ENCODE measurements at places on chromosomes 2 and 18. TPM values are rescaled to one million over a fixed set of nuclear protein-coding genes. Genes with fewer than 3 reads are reported as not detected.
A peak's percentile ranks its signal among the peaks of the same experiment; 100 is the strongest.

DHRS9 gene
- 6.1 TPM for total RNA-seq

SERPINB10 gene
- total RNA-seq, result not detected

NPAS2 gene
- 10.1 TPM for total RNA-seq

KCNG2 gene
- total RNA-seq, result 0.50 TPM

MARCHF4 gene
- 0.12 TPM for total RNA-seq

SYT4 gene
- total RNA-seq, result not detected

SAG gene
- total RNA-seq, result not detected

TEX44 gene
- not detected for total RNA-seq

GMPPA gene
- 29.9 TPM for total RNA-seq

IL1RL1 gene
- total RNA-seq, result 69.6 TPM

TRIM43B gene
- total RNA-seq, result not detected

SNORC gene
- 0.53 TPM for total RNA-seq

SERPINB12 gene
- not detected for total RNA-seq

MTIF2 gene
- 25.9 TPM for total RNA-seq

PLEKHH2 gene
- 42.0 TPM for total RNA-seq

GRCh38 chr2:128282976-128283810 is 35.5 kb downstream of the HS6ST1 start:
- H3K27me3 ChIP-seq, result no peaks in the 10 kb centered on the region
- H3K4me3 ChIP-seq, result no peak overlapping the region
- H3K27ac ChIP-seq, result peak overlapping the region; percentile 18
- DNase-seq, result peak; percentile 44
- peaks cover 39% of the 10 kb centered on the region for H3K4me1 ChIP-seq
- no peaks in the 10 kb centered on the region for H3K36me3 ChIP-seq

- H3K27ac ChIP-seq, result no peak overlapping the region
- no peak for DNase-seq
- no peak overlapping the region for H3K4me3 ChIP-seq
Observed at GRCh38 chr2:64952511-64953482, 36.4 kb upstream of the SLC1A4 start.

- H3K4me1 ChIP-seq, result peaks cover 69% of the 10 kb centered on the region
- no peaks in the 10 kb centered on the region for H3K27me3 ChIP-seq
- H3K4me3 ChIP-seq, result no peak overlapping the region
- no peak for DNase-seq
Observed at GRCh38 chr2:101737478-101738255, 40.2 kb downstream of the MAP4K4 start.

DNA sequence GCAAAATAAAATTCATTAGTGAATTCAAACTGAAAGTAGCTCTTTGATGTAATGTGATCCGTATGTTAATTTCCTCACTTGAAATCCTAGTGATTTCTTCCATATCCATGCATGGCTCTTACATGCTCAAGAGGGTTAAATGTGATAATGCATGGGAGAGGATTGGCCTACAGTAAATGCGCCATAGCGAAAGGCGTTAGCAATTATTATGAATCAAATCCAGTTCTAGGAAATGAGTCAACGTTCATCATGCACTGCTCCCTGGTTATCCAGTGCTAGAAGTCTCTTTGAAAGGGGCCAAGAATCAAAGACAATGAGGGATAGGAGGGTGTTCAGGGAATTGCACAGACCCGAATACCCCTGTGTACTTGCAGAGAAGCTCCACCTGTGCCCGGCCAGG is 101.4 kb upstream of the RASGRP3 start:
- DNase-seq, result no peak
- H3K27me3 ChIP-seq, result no peaks in the 10 kb centered on the region
- no peaks in the 10 kb centered on the region for H3K36me3 ChIP-seq
- H3K4me3 ChIP-seq, result no peak overlapping the region
- no peak overlapping the region for H3K27ac ChIP-seq

DNA sequence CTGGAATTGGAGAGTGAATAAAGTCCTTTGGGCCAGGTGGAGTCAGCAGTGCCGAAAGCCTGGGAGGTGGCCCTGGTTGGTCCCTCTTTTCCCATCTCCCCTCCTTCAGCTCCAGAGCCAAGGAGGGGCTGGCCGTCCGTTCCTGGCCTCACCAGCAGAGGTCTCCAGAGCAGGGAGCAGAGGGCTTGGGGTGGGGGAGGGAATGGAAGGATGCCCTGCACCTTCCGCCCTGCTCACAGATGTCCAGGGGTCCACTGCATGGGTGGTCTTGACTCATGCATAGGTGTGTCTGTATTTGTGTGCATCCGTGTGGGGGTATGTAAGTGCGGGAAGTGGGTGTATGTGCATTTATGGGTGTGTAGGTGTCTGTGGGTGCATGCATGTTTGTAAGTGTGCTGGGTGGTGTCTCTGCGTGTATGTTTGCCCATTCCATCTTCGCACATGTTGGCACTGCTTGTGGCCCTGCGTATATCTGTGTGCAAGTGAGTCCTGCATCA is 201.8 kb downstream of the ZFP36L2 start:
- H3K4me1 ChIP-seq, result peaks cover 19% of the 10 kb centered on the region
- H3K36me3 ChIP-seq, result no peaks in the 10 kb centered on the region
- no peak overlapping the region for H3K27ac ChIP-seq
- H3K27me3 ChIP-seq, result no peaks in the 10 kb centered on the region
- DNase-seq, result no peak

GRCh38 chr2:237483018-237483731 is 3.9 kb upstream of the MLPH start:
- H3K27ac ChIP-seq, result peak overlapping the region; percentile 85
- H3K36me3 ChIP-seq, result no peaks in the 10 kb centered on the region
- DNase-seq, result peak; percentile 73

DNA sequence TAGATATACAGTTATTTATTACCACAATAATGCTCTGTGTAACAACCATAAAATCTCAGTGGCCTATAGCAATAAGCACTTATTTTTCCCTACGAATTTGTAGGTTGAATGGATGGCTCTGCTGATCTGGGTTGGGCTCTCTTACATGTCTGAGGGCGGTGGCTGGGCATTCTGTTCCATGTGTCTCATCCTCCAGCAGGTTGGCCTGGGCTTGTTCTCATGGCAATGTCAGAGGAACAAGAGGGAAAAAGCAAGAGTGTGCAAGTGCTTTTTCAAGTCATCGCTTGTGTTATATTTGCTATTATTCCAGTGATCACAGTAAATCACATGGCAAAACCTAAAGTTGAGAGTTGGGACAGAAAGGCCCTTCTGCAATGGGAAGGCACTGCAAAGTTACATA is 30.4 kb upstream of the MYO3B start:
- no peak overlapping the region for H3K4me3 ChIP-seq
- H3K4me1 ChIP-seq, result no peaks in the 10 kb centered on the region
- no peaks in the 10 kb centered on the region for H3K27me3 ChIP-seq
- no peak overlapping the region for H3K27ac ChIP-seq
- no peak for DNase-seq

GRCh38 chr2:219687272-219687671 is 59.8 kb downstream of the SLC4A3 start:
- H3K4me1 ChIP-seq, result peaks cover 7% of the 10 kb centered on the region
- no peak overlapping the region for H3K4me3 ChIP-seq
- peaks cover 6% of the 10 kb centered on the region for H3K27me3 ChIP-seq
- no peaks in the 10 kb centered on the region for H3K36me3 ChIP-seq
- no peak overlapping the region for H3K27ac ChIP-seq
- DNase-seq, result no peak

DNA sequence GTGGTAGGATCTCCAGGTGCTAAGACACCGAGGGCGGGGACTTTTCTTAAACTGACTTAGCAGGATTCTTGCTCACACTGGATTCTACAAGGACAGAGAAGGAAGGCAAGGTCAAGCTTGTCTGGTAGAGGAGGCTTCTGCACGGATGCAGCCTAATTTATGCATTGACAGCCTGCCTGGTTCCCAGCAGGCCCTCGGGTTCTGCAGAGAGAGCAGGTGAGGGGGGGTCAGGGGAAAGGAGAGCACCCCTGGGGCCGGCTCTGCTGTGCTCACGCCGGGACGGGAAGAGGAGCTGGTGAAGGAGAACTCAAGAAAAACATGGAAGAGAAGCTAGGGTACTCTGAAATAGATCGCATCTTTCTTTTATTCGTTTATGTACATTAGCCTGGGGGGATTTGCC is 46.4 kb downstream of the ADI1 start:
- no peak overlapping the region for H3K4me3 ChIP-seq
- peaks cover 18% of the 10 kb centered on the region for H3K4me1 ChIP-seq
- H3K27me3 ChIP-seq, result no peaks in the 10 kb centered on the region
- H3K36me3 ChIP-seq, result peaks cover 88% of the 10 kb centered on the region
- no peak overlapping the region for H3K27ac ChIP-seq

GRCh38 chr2:21687589-21687988 is 563.8 kb downstream of the TDRD15 start:
- no peak overlapping the region for H3K4me3 ChIP-seq
- no peaks in the 10 kb centered on the region for H3K4me1 ChIP-seq
- no peak for DNase-seq
- no peak overlapping the region for H3K27ac ChIP-seq
- no peaks in the 10 kb centered on the region for H3K27me3 ChIP-seq
- no peaks in the 10 kb centered on the region for H3K36me3 ChIP-seq

DNA sequence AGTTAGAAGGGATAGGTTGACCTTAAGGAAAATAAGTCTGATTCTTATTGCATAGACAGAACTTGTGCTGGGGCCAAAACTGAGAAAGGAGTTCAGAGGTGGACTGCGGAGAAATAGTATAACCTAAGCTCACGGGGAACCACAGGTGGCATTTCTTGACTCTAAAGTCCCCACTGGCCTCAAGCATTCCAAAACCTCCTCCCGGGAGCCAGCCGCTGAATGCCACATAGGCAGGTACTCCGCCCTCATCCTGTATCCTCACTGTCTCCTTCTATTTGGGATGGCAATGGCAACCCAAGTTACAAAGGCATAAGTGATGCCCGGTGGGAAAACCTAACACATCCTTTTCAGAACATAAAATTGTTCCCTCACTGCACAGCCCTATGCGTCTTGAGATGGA is 173.0 kb downstream of the SP3 start:
- H3K36me3 ChIP-seq, result no peaks in the 10 kb centered on the region
- H3K27ac ChIP-seq, result no peak overlapping the region
- no peaks in the 10 kb centered on the region for H3K4me1 ChIP-seq
- no peak overlapping the region for H3K4me3 ChIP-seq

GRCh38 chr2:68934021-68934420 is 18.7 kb downstream of the GKN2 start:
- no peak overlapping the region for H3K4me3 ChIP-seq
- DNase-seq, result no peak
- H3K27me3 ChIP-seq, result no peaks in the 10 kb centered on the region
- no peaks in the 10 kb centered on the region for H3K36me3 ChIP-seq
- H3K4me1 ChIP-seq, result peaks cover 12% of the 10 kb centered on the region
- no peak overlapping the region for H3K27ac ChIP-seq

- peaks cover 2% of the 10 kb centered on the region for H3K36me3 ChIP-seq
- H3K27me3 ChIP-seq, result no peaks in the 10 kb centered on the region
- peak overlapping the region; percentile 7 for H3K27ac ChIP-seq
- DNase-seq, result no peak
- peaks cover 97% of the 10 kb centered on the region for H3K4me1 ChIP-seq
Observed at GRCh38 chr2:237729681-237730475, 68.7 kb upstream of the RBM44 start.

GRCh38 chr2:126859631-126860030 is 39.1 kb upstream of the TEX51 start:
- H3K36me3 ChIP-seq, result no peaks in the 10 kb centered on the region
- no peak for DNase-seq
- no peaks in the 10 kb centered on the region for H3K4me1 ChIP-seq
- H3K27me3 ChIP-seq, result no peaks in the 10 kb centered on the region

- H3K27me3 ChIP-seq, result peaks cover 53% of the 10 kb centered on the region
- no peak overlapping the region for H3K4me3 ChIP-seq
Observed at GRCh38 chr2:118227698-118228508, 139.6 kb downstream of the INSIG2 start.

DNA sequence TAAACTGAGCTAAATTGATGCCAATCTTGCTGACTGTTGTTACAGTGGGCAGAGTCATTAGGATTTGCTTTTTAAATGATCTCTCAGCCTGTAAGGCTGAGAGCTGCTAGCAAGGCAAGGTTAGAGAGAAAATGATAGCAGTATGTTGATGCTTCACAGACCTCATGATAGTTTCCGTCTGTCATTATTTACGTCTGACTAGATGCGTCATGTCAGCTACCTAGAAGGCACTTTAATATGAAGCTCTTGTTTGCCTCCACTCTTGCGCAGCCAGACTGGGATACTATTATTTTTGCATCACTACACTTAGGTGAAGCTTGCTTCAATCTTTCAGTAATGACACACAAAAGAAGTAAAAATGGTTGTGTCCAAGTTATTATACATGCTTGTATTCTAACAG is 313.8 kb downstream of the LNPK start:
- no peaks in the 10 kb centered on the region for H3K36me3 ChIP-seq
- no peaks in the 10 kb centered on the region for H3K4me1 ChIP-seq
- no peak overlapping the region for H3K27ac ChIP-seq
- DNase-seq, result no peak
- no peaks in the 10 kb centered on the region for H3K27me3 ChIP-seq
- H3K4me3 ChIP-seq, result no peak overlapping the region

GRCh38 chr2:29485631-29486030 is 370.4 kb downstream of the CLIP4 start:
- no peak for DNase-seq
- H3K36me3 ChIP-seq, result no peaks in the 10 kb centered on the region
- no peak overlapping the region for H3K27ac ChIP-seq
- H3K27me3 ChIP-seq, result no peaks in the 10 kb centered on the region

- DNase-seq, result no peak
- H3K27me3 ChIP-seq, result no peaks in the 10 kb centered on the region
- no peaks in the 10 kb centered on the region for H3K4me1 ChIP-seq
- H3K4me3 ChIP-seq, result no peak overlapping the region
Observed at GRCh38 chr2:142983174-142983573, 105.7 kb downstream of the KYNU start.

DNA sequence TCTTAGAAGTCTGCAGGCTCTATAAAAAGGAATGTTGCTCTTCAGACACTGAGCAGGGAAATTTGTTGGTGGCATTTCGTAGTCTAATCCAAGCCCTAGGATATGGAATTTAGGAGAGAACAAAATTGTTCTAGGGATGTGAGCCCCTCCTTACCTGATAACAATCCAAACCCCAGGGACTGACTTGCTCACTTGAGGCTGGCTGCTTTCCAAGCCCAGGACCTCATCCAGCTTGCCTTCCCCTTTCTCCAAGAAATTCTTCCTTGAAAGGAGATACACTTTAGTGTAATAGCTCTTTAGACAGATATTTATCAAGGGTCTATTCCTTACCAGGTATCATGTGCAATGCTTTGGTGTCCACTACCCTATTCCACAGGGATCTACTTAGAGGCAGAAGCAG is 279.8 kb downstream of the C1D start:
- H3K27me3 ChIP-seq, result no peaks in the 10 kb centered on the region
- DNase-seq, result no peak
- no peaks in the 10 kb centered on the region for H3K4me1 ChIP-seq
- no peaks in the 10 kb centered on the region for H3K36me3 ChIP-seq
- no peak overlapping the region for H3K4me3 ChIP-seq

- no peaks in the 10 kb centered on the region for H3K27me3 ChIP-seq
- no peak overlapping the region for H3K27ac ChIP-seq
- H3K36me3 ChIP-seq, result no peaks in the 10 kb centered on the region
- peaks cover 12% of the 10 kb centered on the region for H3K4me1 ChIP-seq
- no peak overlapping the region for H3K4me3 ChIP-seq
Observed at GRCh38 chr2:168514692-168515091, 58.6 kb downstream of the CERS6 start.

GRCh38 chr18:79924814-79925731 is 26.4 kb downstream of the SLC66A2 start:
- H3K4me3 ChIP-seq, result no peak overlapping the region
- peaks cover 32% of the 10 kb centered on the region for H3K36me3 ChIP-seq
- H3K27ac ChIP-seq, result no peak overlapping the region
